ENCODE measurements at places on chromosomes 2 and 18.

DNA sequence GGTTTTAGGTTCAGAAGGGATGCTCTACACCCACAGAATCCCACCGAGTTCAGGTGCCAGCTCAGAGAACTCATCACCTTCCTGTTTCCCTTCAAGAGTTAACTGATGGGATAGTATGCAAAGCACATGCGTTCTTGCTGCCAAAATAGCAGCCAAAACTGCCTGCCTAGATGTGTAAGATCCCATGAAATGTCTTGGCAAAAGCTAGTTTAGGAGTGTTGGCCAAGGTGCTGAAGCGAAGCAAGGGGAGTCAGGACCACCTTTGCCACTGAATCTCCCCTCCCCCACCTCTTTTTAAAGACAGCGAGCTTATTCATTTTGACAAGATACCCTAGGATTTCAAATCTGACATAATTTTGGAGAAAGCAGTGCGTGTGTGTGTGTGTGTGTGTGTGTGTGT, 2.1 kb downstream of the DOCK10 start:
- DNase-seq = no peak

DNA sequence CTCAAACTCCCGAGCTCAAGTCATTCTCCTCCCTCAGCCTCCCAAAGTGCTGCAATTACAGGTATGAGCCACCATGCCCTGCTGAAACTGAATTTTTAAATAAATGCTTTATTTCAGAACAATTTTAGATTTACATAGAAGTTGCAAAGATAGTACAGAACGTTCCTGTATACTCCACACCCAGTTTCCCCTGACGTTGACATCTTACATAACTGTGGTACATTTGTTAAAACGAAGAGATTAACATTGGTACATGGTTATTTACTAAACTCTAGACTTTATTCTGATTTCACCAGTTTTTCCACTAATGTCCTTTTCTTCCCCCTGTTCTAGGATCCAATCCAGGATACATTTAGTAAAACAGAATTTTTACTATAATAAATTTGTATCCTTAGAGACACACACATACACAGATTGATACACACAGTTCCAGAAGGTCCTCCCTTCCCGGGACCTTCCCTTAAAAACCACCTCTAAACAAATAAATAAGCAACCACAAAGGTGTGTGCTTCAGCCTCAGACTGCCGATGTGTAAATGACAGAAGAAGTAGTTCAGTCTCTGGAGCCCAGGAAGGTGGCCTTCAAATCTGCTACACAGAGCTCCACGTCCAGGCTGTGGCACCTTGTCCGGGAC, 6.9 kb downstream of the NEU2 start:
- DNase-seq = no peak

DNA sequence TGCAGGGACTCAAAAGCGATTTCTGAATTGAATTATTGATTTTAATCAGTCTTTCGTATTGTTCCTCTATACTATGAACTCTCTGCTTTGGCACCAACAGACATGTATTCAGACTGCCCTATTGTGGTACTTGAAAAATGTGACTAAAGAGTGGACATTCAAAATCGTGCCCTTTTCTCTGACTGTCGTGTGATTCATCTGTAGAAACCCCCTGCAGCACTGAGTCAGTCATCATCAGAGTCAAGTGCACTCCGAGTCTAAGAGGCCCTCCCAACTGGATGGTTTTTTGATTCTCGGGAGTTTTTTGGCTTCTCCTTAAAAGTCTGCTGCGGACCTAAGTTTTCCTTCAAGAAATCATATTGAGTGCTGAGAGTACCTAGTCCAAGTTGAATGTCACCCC, 96.4 kb upstream of the FOSL2 start:
- no peak for DNase-seq

DNA sequence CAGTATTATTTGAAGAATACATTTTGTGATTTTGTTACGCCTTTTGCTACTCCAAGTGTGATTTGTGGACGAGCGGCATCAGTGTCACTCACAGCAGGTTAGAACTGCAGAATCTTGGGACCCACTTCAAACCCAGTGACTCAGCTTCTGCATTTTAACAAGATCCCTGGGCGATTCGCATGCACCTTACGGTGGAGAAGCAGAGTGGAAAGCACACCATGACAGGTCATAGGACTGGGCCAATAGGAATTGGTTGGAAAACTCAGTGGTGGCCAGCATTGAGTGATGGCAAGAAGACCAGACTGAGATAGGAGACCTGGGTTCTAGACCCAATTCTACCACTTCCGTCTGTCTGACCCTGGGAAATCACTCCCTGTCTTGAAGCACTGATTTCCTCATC, 26.3 kb downstream of the CTLA4 start:
- no peak for DNase-seq

- DNase-seq = no peak
These were observed 219.5 kb upstream of the ATP5MC3 start for GRCh38 chr2:175400975-175401374.

- no peak for DNase-seq
These were observed 1665.2 kb downstream of the SUCLG1 start for GRCh38 chr2:82793711-82794435.

GRCh38 chr18:47397671-47398319, 146.3 kb upstream of the SKOR2 start:
- peak; percentile 63 for DNase-seq

DNA sequence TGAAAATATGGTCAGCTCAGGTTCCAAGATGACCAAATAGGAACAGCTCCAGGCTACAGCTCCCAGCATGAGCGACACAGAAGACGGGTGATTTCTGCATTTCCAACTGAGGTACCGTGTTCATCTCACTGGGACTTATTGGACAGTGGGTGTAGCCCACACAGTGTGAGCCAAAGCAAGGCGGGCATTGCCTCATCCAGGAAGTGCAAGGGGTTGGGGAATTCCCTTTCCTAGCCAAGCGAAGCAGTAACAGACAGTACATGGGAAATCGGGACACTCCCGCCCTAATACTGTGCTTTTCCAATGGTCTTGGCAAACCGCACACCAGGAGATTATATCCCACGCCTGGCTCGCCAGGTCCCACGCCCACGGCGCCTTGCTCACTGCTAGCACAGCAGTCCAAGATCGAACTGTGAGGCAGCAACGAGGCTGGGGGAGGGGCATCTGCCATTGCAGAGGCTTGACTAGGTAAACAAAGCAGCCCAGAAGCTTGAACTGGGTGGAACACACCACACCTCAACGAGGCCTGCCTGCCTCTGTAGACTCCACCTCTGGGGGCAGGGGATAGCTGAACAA, 57.5 kb downstream of the WDPCP start:
- DNase-seq = no peak

DNA sequence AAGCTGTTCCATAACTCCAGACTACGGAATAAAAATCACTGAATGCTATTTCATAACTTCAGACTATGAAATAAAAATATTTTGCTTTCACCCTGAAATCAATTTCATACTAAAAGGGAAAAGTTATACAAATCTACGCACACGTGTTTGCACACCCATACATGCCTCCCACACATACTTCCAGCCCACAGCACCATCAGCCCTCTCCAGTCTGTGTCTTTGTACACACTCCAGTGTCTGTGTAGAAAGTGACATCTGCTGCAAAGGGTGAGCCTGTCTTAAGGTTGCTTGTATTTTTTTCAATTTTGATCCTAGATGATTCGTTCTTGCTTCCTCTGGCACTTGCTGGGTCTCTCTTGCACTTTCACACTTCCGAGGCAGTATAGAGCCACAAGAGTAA, 53.6 kb downstream of the VIT start:
- DNase-seq = no peak

GRCh38 chr2:36919041-36919837, 47.1 kb downstream of the STRN start:
- no peak for DNase-seq

GRCh38 chr18:55221622-55222021, 262.4 kb upstream of the CCDC68 start:
- DNase-seq = no peak

- DNase-seq = no peak
These were observed 2.6 kb downstream of the SCN7A start for GRCh38 chr2:166491461-166491860.

GRCh38 chr2:133247631-133248030, 320.6 kb downstream of the NCKAP5 start:
- no peak for DNase-seq

DNA sequence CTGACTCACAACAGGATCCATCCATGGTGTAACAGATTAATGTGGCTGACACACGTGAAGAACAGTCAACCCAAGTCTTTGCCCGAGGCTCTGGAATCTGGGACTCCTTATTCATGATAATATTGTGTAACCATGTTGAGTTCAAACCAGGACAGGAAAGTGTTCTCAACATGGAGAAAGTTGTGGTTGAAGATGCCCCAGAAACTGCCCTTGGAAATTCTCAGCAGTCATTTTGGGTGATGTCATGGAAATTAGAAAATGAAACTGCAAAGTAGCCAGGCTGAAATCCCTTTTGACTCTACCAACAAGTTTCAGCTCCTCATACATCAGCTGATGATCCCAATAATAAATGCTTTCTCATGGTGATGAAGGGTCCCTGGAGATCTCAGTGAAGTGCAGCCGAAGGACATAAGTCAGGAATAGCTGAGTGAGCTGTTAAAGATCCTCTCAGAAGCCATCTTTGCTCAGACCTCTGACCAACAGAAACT, 307.7 kb downstream of the TNS1 start:
- peak; percentile 24 for DNase-seq

GRCh38 chr18:69968039-69968438, 20.4 kb upstream of the CD226 start:
- no peak for DNase-seq

- DNase-seq = peak; percentile 13
These were observed 26.6 kb downstream of the TWIST2 start for GRCh38 chr2:238874330-238875050.

- no peak for DNase-seq
These were observed 32.2 kb downstream of the ZAP70 start for GRCh38 chr2:97745474-97746174.

DNA sequence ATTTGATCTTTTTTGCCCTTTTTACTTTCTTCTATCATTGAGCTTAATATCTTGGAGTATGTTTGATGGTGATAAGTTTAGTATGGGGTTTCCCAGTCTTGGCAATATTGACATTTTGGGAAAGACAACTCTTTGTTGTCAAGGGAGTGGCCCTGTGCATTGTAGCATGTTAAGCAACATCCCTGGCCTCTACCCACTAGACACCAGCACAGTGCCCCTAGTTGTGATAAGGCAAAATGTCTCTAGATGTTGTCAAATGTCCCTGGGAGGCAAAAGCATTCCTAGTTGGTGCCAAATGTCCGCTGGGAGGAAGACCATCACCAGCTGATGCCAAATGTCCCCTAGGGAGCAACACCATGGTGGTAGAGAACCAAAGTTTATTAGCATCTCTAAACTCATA, 28.2 kb downstream of the GULP1 start:
- DNase-seq = no peak

GRCh38 chr2:9032121-9032520, 28.6 kb upstream of the MBOAT2 start:
- DNase-seq = no peak

- DNase-seq = no peak
These were observed 44.8 kb downstream of the FTCDNL1 start for GRCh38 chr2:199806179-199806578.

GRCh38 chr2:3778851-3779495, 75.6 kb downstream of the DCDC2C start:
- no peak for DNase-seq

GRCh38 chr18:63314062-63314790, 5.3 kb downstream of the BCL2 start:
- no peak for DNase-seq

- DNase-seq = peak; percentile 86
These were observed 42.7 kb upstream of the ZFP36L2 start for GRCh38 chr2:43269074-43269572.

- no peak for DNase-seq
These were observed 71.2 kb downstream of the CERKL start for GRCh38 chr2:181585732-181586131.

- DNase-seq = no peak
These were observed 1815.6 kb upstream of the LRRTM1 start for GRCh38 chr2:82120115-82120514.

GRCh38 chr2:129880971-129881370, 98.5 kb upstream of the RAB6C start:
- peak; percentile 48 for DNase-seq

GRCh38 chr2:99850084-99850710, 292.2 kb downstream of the AFF3 start:
- DNase-seq = no peak

- peak; percentile 83 for DNase-seq
These were observed 109.0 kb downstream of the COL6A3 start for GRCh38 chr2:237304763-237305514.

- DNase-seq = no peak
These were observed 238.5 kb upstream of the EPHA4 start for GRCh38 chr2:221810650-221811049.

DNA sequence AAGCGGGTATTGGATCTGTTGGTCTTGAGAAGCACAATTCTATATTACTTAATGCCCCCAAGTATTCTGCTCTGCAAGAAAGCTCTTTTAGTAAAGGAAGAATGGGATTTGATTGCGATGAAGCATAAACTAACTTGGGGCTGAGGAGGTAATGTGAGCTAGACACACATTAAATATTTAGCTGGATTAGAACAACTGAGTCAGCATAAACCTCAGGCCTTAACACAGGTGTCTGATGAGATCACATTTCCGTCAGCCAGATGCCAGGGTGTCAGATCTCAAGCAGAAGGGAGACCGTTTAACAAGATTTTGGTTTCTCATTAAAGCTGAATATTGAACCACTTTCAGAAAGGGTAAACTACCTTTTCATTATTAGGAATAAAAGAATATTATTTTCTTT, 94.5 kb downstream of the GYPC start:
- DNase-seq = no peak

- DNase-seq = no peak
These were observed 18.8 kb downstream of the CDH2 start for GRCh38 chr18:28158083-28158581.

DNA sequence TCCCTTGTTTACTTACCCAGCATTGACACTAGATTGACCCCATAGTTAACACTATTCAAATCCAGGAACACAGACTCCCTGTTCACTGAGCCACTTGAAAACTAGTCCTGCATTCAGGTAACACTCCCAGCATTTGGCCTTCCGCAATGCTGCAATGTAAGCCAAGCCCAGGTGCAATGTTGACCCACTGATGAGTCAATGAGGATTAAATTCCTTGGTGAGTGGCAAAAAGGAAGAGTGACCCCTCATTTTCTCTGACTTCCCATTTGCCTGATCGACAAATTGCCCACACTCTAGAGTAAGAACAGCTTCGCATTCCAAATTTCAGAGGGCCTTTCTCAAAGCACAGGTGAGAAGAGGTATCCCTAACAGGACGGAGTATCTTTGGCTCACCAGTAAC, 251.9 kb downstream of the FBXO15 start:
- DNase-seq = no peak

- no peak for DNase-seq
These were observed 300.4 kb downstream of the KCNS3 start for GRCh38 chr2:18178736-18179349.

DNA sequence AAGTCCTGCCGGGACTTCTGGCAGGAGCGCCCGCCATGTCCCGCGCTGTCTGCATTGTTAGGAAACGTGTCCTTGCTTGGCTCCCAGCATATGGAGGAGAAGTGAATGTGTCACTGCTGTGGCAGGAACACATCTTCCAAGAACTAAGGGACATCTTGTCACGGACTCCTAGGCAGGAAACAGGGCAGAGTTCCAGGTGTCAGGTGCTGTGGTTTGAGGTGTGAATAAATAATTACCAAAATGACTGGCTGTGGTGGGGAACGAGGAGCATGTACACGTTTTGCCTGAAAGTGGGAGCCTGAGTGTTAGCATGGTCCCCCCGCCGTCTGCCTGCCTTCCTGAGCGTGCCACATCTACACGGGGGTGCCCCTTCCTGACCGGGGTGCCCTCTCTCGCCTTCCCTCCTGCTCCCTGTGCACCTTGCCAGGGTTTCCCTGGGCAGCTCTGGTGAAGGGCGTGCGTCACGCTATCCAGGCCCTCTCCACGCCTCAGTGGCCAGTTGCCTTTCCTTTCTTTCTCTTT, 237.5 kb downstream of the LDLRAD4 start:
- DNase-seq = peak; percentile 40
